Lung microvascular endothelial cell (primary cell): ENCODE measurements at places on chromosomes 1 and 21. TPM values are rescaled to one million over a fixed set of nuclear protein-coding genes. Genes with fewer than 3 reads are reported as not detected.

DNA sequence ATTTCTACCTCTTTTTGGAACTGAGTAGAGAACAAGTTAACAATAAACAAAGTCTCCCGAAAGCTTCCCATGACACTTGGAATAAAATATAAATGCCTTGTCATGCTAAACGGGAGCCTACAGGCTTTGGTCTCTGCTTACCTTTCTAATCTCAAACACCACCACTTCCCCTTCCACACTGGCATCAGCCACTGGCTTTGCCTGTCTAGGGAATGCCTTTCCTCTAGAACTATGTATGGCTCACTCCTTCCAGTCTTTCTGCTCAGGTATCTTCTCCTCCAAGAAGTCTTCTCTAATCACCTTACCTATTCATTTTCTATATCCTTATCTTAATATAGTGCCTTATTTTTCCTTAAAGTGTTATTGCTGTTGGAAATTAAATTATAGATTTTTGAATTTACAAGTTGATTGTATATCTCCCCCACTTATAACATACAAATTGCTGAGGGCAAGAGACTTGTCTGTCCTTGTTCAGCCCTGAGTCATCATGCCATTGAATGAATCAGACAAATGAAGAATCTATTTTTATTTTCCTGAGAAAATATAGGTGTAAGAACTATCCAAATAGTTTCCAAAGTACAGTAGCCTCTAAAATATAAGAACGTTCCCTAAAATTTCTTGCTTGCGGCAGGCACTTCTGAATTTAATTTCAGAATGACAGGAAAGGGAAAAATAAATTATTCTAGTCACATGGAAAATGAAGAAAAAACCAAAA lies 119.2 kb downstream of the TM2D1 start:
- peak; percentile 31 for DNase-seq

DNA sequence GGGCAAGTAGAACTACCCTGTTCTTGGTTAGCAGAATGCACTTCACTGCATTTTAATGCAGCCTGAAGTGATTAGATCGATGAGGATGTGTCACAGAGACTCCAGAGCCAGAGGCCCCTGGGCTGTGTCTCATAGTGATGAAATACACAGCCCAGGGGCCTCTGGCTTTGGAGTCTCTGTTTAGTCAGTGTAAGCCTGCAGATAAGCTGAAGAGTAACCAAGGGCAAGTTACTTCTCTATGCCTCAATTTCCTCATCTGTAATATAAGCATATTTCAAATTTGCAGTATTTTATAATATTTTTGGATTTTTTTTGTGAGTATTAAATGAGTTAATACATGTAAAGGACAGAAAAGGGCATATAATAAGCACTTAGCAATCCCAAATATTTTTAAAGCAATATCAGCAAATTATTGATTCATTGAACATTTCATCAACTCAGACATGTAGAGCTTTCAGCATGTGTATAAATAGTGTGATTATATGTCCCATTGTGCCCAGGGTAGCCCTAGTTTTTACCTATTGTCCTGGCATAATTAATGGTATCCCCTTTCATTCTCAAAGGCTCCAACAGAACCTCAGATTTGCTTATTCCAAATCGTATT lies 23.6 kb upstream of the APOBEC4 start:
- DNase-seq: no peak

DNA sequence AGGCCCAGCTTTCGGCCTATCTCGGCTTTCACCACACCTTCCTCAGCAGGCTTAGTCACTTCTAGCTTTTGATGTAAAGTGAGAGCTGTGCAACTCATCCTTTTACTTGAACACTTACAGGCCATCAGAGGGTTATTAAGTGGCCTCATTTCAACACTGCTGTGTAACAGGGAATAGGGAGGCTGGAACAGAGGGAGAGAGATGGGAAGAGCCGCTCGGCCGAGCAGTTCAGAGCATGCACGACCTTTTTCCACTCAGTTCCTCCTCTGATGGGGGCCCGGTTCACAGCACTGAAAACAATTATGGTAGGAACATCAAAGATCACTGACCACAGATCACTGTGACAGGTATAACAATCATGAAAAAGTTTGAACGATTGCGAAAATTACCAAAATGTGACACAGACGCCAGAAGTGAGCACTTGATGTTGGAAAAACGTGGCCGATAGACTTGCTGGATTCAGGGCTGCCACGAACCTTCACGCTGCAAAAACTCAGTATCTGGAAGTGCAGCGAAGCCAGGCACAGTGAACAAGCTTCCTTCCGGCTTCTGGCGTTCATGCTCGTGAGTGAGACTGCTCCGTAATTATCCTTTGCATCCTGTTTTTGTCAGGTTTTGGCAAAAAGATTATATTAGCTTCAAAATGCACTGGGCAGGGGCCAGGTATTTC lies 28.6 kb downstream of the AGPAT3 start:
- peak; percentile 85 for DNase-seq

Gene LCE1A
- not detected in 2 replicates for total RNA-seq

DNA sequence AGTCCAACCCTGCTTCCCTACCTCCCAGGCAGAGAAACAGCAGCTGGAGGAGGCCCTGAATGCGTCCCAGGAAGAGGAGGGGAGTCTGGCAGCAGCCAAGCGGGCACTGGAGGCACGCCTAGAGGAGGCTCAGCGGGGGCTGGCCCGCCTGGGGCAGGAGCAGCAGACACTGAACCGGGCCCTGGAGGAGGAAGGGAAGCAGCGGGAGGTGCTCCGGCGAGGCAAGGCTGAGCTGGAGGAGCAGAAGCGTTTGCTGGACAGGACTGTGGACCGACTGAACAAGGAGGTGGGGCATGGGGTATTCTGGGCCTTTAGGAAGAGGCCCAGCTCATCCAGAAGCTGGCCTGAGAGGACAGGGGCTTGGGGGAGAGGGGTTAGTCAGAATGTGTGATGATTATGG lies 9.6 kb upstream of the TUFT1 start:
- no peak for DNase-seq

Gene OR2T11
- not detected in 2 replicates for total RNA-seq

DNA sequence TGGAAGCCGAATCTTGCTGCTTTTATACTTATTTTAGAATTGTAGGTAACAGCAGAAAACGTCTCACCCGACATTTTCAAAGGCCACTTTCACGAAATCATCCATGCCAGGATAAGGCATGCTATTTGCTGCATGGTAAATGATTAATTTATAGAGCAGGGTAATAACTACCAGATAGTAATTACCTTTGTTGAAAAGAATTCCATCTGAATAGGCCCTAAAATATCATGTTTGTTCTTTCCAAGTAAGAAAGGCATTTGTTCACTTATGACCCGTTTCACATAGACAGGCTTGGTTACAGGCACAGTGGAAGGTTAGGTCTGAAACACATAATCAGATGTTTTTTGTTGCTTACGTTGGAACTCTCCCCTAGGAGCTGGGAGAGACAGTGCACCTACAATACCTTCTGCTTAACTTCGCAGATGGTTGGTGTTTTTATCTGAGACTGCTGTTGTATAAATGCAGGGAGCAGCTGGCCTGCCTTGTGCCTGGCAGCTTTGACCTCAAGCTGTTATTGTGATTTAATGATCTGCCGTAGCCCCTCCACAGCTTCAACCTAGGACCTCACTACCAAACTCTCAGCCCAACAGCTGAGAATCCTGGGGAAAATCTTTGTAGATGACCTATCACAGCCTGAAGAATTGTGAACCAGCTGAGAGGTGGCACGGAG lies 1.6 kb downstream of the SLC44A3 start:
- no peak for DNase-seq

DNA sequence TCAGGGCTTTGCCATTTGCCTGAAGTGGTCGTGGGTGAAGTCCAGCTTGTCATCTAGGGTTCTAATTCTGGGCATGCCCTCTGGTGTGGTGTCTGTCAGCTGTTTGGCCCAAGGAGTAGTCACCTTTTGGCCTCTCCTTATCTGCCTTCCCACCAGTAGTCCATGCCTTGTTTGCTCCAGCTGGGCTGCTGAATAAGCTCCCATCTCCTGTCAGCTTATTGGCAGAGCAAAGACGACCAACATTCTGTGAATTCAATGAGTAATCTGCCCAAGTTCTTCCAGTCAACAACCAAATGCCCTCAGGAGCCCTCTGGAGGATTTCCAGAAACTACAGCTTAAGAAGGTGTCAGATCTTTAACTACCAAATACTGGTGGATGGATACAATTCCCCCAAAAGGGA lies 7.0 kb downstream of the BCAN start:
- no peak for DNase-seq

Gene GJA4
- 47.2 and 60.8 TPM in 2 replicates for total RNA-seq

DNA sequence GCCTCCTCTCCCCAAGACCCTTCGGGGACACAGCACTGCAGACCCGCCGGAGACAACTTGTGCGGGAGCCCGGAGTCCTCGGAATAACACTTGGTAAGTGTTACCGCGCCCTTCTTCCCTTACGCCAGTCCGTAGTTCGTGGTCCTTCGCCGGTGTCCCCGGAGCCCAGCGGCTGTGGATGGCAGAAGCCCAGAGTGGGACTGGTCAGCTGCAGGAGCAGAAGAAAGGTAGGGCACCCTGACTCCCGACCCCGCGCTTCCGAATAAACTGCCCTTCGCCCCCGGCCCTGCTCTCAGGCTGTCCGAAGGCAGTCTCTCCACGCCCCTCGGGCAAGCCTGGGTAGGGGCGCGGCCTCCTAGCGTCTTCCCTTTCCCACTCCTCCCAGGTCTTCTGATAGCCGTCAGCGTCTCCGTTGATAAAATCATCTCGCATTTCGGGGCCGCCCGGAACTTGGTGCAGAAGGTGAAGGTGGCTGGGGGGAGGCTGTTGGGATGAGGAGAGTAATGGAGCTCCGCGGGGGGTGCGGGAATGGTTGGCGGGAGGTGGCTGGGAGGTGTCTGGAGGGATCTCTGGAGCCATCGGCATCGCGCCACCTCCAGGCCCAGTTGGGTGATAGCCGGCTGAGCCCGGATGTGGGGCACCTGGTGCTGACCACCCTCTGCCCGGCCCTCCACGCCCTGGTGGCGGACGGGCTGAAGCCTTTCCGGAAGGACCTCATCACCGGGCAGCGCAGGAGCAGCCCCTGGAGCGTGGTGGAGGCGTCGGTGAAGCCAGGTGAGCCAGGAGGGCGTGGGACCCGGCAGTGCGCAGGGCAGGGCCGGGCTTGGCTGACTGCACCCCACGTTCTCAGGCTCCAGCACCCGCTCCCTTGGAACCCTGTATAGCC lies 4.3 kb downstream of the RUSC1 start:
- peak; percentile 59 for DNase-seq

DNA sequence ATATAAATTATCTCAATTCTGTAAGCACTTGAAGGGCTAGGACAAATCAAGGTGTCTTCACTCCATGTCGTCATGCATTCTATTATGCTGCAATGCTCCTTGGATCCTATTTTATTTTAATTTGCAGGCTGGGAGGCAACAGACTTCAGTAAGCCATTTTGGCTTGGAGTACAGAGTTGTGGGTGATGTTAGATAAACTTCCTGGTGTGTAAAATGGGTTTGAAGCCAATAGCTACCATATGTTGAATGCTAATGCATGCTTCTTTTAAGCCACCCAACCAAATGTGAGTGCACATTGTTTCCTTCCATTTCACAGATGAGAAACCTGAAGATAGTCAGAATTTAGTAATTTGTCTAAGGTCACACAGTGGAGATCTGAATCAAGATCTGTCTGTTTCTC lies 482.8 kb downstream of the DISC1 start:
- no peak for DNase-seq

Gene NIBAN1
- total RNA-seq: 0.60 and 1.7 TPM in 2 replicates

DNA sequence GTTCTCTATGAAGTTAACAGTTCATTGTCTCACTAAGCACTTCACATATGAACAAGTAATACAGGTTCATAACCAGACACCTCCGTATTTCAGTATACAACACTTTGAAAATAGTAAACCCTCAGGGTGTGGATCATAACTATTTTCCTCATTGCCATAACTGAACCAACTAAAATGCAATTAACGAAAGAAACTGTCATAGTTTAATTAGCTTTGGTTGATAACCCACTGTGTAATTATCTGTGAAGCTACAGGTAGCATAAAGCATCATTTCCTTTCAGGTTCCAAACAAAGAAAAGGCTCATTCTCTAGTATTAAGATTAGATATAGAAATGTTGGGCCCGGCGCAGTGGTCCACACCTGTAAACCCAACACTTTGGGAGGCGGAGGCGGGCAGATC lies 58.5 kb downstream of the EIF4G3 start:
- no peak for DNase-seq

DNA sequence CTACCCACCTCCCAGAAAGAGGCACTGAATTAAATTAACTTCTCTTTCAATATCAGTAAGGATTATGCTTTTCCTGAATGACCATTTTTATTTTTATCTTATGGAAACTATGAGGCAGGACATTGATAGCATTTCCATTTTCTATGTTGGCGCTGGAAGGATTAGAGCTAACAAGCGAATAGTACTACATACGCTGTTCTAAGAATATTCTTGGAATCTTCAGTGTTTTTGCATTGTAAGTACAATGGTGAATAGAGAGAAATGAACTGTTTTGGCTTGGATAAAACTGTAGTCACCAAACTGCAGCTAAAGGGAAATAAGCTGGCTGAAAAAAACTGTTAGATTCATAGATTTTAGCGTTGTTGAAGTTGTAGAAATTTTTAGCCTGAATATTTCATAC lies 779.0 kb upstream of the ADGRL4 start:
- DNase-seq: no peak

Gene RIPPLY3
- total RNA-seq: not detected in 2 replicates

GRCh38 chr1:28642056-28642846 lies 616 bp downstream of the TAF12 start:
- no peak for DNase-seq

Gene SFN
- 0.22 TPM in 1 of 2 replicates, not detected in the other for total RNA-seq

- DNase-seq: no peak
These were observed 395.6 kb downstream of the SETD4 start for GRCh38 chr21:35664683-35665082.

Gene HAO2
- total RNA-seq: not detected in 2 replicates

Gene SMIM11
- total RNA-seq: 4.0 and 6.1 TPM in 2 replicates

- DNase-seq: no peak
These were observed 55.4 kb upstream of the CCDC190 start for GRCh38 chr1:162916407-162916806.
